ENCODE measurements at places on chromosomes 5 and 9. TPM values are rescaled to one million over a fixed set of nuclear protein-coding genes. Genes with fewer than 3 reads are reported as not detected.

TLE1 gene
- 32.2 TPM for total RNA-seq

C9orf50 gene
- under 0.01 TPM for total RNA-seq

SAXO1 gene
- total RNA-seq, result under 0.01 TPM

CYSRT1 gene
- 0.16 TPM for total RNA-seq

ATG10 gene
- 7.0 TPM for total RNA-seq

SARDH gene
- 0.19 TPM for total RNA-seq

PCDHGC3 gene
- 6.5 TPM for total RNA-seq

SLC6A18 gene
- not detected for total RNA-seq
